ENCODE measurements at places on chromosomes 2 and 18.

GRCh38 chr2:7272210-7272609, 355.0 kb downstream of the RNF144A start:
- no peak for DNase-seq

DNA sequence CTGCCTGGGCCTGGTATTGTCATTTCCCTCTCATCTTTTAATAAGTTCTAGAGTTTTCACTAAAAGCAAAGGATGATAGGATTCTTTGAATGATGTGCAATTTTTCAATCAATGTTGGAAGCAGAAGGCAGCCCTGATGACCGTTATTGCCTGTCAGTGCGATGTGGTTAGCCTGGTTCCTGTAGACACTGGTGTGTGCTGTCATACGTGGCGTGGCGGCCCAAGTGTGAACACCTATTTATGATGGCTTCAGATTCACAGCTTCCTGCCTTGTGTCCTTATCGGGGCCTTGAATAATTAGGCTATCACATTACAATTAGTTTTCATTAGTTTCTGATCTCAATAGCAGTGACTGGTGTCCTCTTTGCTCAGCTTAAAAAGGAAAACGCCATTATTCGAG, 218.5 kb downstream of the TPGS2 start:
- DNase-seq: no peak

DNA sequence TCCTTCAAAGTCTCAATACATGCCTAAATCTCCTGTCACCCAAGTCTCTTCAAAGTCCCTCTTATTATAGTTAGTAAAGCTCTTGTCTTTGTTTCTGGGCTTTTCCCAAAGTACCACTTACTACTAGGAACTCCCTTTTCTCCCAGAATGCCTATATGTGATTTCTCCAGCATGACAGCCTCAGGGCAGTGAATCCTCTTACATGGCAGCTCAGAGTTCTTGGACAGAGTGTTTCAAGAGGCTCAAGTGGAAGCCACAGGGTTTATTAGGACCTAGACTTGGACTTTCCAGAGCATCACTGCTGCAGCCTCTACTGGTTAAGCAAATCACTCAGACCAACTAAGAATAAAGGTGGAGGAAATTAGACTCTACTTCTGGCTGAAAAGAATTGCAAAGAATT, 98.9 kb downstream of the CSRNP3 start:
- DNase-seq: no peak

DNA sequence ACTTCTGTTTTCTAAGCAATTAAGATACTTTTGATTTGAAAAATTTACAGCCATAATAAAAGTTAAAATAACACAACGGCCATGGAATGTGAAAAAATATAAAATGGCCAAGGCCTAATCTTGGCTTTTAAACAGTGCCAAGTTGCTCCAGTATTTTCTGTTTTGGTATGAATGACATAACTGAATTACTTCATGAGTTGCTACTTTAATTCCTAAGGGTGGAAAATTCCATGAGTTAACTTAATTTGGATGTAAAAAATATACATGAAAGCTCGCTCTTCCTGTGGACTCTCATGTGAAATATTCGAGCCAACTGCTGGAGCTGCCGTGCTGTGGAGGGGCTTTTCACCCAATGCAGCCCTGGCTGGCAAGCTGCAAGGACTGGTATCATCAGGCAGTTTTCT, 286.0 kb upstream of the CCDC68 start:
- DNase-seq: no peak

DNA sequence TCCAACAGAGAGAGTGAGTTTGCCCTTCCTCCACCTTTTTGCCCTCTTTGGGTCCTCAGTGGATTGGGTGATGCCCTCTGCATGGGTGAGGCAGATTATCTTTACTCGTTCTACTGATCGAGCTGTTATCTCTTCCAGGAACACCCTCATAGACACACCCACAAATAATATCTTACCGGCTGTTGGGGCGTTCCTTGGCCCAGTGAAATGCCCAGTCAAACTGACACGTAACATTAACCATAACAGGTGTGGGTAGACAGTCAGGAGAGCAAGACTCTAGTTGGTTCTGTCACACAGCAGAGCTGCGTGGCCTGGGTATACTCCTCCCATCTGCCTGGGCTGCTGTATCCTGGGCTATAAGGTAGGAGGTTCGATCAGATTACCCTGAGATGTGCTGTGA, 144.1 kb downstream of the AGAP1 start:
- no peak for DNase-seq

GRCh38 chr18:26335571-26336487, 109.6 kb downstream of the TAF4B start:
- no peak for DNase-seq

GRCh38 chr2:236693531-236693930, 123.9 kb downstream of the ACKR3 start:
- DNase-seq: no peak

DNA sequence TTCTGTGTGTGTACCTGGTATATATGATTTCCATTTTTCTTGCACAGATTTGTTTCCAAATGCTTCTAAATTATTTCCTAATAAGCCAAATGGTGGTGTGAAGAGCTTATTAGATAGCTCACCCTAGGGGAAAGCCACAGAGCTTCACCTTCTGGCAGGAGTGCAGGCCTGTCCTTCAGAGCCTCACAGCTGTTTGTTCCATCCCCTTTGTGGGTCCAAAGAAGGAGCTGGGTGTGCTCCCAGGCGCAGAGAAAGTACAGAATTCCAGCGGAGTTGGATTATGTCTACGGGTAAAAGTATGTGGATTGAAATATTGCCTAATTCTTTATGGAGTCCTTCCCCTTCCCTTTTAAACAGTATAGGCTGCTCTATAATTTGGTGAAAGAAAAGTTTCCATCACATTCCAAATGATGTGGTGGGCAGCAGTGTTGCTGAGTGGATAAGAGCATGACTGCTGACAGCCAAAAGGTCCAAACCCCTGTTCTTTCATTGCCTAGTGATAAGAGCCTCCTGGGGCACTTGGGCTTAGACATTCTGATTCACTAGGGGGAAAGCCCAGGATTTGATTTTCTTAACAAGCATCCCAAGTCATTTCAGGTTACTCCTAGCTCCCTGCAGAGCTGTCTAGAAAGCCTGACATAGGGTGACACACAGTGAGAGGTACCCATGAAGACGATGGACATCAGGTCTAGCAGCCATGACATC, 86.6 kb downstream of the WDSUB1 start:
- DNase-seq: no peak

DNA sequence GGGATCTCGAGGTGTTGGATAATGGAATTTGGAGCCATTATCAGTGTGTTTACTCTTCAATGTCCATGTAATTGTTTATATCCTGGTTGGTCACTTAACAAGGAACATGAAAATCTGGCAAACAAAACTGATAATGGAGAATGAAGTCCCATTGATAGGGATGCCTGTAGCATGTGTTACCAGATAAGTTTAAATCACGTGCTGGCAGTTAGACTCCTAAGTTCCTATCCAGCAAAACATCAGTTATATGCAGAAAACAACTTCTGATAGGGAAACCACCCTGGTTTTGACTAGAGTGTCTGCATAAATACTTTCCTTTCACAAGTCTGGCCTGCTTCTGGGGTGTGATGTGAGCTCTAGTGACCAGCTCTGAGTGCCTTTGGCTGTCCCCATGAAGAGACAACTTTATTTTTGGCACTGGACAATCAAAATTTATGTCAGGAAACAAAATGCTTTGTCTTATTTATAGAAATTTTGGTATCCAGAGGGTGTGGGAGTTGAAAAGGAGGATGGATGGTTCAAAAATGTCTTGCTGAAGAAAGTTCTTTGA, 82.0 kb downstream of the FHOD3 start:
- DNase-seq: no peak
